ENCODE measurements at places on chromosomes 12 and 14.
A peak's percentile ranks its signal among the peaks of the same experiment; 100 is the strongest.

DNA sequence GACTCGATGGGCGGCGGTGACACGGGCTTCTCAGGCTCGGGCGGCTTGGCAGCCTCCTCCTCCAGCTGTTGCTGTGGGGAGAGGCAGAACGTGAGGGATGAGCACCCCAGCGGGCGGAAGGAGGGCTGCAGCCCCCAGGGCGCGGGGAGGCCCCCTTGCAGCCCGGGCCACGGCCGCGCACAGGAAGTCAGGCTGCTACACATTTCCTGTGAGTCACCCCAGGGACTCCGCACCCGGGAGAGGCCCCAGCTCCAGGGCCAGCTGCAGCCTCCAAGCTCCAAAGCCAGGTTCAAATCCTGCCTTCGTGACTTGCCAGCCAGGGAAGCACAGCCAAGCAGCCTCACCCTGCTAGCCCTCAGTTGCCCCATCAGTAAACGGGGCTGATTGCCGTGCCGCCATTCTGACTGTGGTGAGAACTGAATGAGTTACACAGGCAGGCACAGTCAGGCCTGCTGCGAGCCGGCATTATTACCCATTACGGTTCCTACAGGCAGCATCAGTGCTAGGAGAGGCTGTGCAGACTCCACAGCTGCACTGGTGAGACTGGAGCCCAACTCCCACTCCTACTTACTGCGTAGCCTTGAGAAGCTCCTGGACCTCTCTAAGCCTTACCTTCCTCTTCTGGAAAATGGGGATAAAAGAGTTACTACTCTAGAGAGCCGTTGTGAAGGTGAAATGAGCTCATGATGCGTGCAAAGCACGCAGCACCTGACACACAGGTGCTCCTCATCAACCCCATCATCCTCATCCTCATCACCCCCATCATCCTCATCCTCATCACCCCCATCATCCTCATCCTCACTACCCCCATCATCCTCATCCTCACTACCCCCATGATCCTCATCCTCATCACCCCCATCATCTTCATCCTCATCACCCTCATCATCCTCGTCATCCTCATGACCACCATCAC is 100.9 kb downstream of the NCOR2 start:
- peak; percentile 58 for DNase-seq

GRCh38 chr12:104502638-104503037 is 45.9 kb downstream of the CHST11 start:
- no peak for DNase-seq

- no peak for DNase-seq
Observed at GRCh38 chr12:121894633-121895032, 6.0 kb downstream of the PSMD9 start.

DNA sequence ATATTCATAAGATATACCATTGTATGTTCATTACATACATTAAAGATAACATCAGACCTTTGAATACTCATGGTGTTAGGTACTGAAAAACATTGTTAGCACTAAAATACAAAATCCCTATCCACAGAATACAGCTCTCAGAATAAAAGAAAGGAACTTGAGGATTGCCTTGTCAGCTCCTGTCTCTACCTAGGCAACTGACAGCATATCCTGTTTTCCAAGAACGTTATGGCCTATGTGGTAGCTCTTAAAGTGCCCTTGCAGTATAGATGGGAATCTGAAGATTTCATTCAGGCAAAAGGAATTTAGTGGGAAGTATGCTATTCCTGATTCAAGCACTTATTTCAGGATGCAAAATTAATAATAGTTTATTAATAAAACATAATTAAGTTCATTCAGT is 1.8 kb upstream of the PPP1R12A start:
- DNase-seq = no peak

DNA sequence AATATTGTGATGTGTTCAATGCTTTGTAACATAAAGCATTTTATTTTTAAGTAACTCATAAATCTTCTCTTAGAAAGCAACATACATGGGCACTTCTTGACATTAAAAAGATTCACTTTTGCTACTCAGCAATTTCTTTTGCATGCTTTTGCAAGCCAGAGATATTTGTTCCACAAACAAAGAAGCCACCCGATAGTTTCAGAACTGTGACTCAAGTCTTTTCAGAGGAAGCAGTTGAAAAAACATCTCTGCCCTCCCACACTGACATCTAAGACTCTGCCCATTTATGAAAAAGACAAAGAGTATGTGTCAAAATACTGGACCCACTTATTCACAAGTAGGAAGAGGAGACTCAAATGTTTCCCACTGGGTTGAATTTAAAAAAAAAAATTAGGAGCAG is 7.5 kb downstream of the APPL2 start:
- DNase-seq = no peak

DNA sequence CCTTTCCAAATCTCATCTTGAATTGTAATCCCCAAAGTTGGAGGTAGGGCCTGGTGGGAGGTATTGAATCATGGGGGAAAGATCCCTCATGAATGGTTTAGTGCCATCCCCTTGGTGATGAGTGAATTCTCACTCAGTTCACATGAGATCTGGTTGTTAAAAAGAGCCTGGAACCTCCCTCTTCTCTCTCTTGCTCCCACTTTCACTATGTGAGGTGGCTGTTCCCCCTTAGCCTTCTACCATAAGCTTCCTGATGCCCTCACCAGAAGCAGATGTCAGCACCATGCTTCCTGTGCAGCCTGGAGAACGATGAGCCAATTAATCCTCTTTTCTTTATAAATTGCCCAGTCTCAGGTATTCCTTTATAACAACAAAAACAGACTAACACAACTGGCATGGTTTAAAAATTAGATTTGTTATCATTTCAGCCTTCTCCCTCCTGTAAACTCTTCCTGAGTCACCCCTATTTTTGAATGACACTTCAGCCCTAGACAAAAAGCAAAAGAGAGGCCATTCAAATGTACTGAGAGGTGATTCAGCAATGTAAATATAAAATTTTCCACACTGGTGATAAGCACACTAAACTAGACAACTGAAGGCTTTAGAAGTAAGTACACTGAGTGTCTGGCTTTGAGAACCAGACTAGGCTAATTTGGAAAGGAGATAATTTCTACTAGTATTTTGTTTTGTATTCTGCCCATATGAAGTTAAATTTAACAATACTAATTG is 212.1 kb upstream of the ABCD2 start:
- DNase-seq = no peak

- no peak for DNase-seq
Observed at GRCh38 chr12:103928682-103929045, 1.5 kb upstream of the HSP90B1 start.

GRCh38 chr14:33951183-33951840 is 438 bp upstream of the EGLN3 start:
- no peak for DNase-seq

DNA sequence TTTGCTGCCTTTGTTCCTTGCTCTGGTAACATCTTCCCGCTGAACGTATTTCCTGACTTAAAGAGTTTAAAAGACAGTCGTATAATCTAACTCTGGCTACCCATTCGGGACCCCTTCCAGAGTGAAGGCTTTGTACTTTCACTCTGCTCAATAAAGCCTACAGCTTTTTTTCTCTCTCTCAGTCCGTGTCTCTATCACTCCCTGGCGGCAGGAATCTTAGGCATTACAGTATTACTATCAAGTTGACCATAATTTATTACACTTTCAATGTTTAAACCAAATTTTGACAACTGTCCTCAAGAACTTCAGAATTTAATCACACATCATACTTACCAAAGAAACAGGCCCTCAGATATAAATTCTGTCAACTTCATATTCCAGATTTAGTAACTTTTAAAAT is 967.9 kb downstream of the FSCB start:
- DNase-seq = no peak

DNA sequence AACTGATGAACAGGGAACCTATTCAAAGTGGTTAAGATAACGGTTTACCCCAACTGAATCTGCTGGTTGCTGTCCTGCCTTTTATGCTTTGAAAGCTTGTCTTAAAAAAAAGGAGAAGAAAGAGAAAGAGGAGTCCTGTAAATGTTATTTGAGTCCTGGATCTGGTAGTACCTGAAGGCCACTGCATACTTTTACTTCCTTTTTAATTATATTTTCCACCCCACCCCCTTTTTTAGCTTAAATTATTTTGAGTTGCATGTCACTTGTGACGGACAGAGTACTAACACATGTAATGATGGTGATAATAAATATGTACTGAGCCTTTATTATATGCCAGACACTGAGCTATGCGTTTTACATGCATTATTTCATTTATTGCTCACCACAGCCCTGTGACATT is 2.5 kb upstream of the AMIGO2 start:
- DNase-seq = no peak
